NCI-H187 treated with DMSO at 0.1 percent for 48 hours (cell line): ENCODE measurements at places on chromosomes 5 and 9.

GRCh38 chr9:122058051-122058450 is 35.1 kb downstream of the TTLL11 start:
- DNase-seq = no peak

GRCh38 chr9:35729700-35730485 is 2.1 kb downstream of the TLN1 start:
- DNase-seq = no peak

GRCh38 chr5:20486826-20487225 is 498.8 kb upstream of the CDH18 start:
- no peak for DNase-seq

DNA sequence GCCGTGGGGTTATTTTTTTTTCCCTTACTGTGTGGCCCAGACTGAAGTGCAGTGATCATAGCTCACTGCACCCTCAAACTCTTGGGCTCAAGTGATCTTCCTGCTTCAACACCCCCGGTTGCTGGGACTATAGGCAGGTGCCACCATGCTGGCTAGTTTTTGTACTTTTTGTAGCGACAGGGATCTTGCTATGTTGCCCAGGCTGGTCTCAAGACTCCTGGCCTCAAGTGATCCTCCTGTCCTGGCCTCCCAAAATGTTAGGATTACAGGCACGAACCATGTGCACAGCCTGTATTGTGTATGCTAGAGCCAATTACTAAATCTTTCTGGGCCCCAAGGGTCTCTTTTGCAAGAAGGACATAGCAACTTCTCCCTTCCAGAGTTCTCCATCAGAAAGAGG is 23.1 kb downstream of the GALNT10 start:
- no peak for DNase-seq

DNA sequence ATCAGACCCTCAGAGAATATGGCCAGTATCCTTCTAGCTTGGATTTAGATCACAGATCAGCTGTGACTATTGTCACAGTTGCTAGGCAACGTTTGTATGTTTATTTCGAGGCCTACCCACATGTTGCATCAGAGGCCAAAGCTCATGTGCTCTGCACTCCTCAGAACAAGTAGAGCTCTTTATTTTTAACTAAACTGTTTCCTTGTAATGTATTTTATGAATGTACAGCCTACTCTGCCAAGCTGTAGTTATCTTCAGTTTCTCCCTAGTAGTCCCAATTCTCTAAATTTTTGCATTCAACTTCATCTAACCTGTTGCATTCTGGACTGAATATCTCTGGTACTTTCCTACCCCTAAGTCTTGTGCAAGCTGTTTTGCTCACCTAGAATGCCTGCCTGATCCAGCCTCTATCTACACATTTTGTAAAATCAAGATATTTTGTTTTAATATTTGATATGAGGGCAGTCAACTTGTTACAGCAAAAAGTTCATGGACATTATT is 52.8 kb downstream of the CAST start:
- no peak for DNase-seq

DNA sequence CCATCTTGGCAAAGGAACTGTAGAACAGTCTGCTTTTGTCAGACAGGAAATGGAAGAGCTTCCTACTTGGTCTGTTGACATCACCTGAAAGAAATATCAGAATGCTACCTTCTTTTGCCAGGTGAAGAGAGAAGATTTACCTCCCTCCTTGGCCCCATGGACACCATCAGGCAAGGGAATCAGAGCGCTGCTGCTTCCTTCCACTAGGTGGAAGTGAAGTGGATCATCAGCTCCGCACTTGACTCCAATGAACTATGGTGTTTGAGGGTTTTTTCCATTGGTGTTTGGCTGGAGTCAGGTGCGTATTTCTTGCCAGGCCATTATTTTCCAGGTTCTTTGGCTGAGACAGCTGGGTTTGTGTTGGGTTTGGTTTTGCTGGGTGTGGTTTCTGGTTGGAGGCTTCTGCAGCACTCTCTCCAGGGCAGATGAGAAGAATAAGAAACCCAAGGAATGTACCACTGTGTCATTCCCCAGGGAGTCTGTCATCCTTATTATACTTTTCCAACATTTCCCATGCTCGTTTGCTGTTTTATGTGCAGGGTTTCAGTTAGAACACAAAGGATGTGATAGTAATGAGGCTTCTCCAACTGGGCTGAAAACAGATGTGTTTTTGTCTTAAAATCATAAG is 12.4 kb downstream of the SPATA31E1 start:
- DNase-seq = no peak

DNA sequence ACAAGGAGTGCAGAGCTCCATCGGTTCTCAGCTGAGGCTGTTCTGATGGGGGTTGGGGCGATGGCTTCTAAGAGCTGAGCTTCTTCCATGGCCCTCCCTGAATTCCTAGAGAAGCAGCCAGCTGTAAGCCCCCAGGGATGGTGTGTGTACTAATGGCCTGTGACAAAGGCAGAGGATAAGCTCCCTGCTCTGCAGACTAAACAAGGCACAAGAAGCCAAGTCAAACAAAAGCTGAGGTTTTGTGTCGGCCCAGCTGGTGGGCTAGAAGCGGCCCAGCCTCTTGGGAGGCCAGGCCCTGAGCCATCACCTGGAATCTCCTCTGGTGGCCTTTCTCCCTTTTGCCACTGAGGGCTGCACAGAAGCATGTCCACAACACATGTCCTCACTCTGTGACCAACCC is 75.0 kb upstream of the XPA start:
- no peak for DNase-seq

GRCh38 chr9:117411547-117411946 is 3.3 kb downstream of the ASTN2 start:
- DNase-seq = no peak

DNA sequence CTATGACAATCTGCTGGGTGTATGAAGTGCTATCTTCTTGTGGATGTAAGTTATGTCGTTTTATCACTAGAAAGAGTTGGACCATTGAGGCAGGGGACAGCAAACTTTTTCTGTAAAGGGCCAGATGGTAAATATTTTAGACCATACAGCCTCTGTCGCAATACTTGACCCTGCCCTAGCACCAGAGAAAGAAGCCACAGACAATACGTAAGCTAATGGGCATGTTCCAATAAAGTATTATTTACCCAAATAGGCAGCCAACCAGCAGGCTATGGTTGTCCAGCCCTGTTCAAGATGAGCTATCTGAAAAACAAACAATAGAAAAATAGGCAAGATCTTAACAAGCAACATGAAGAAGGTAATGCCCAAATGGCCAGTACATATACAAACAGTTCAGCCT is 36.4 kb downstream of the MTX3 start:
- DNase-seq = no peak

- DNase-seq = peak; percentile 36
These were observed at the start of gene FAM53C for GRCh38 chr5:138337685-138338410. FAM53C (plus strand) TSS chr5:138338266; CDS start chr5:138341336, 3,070 bp downstream.

DNA sequence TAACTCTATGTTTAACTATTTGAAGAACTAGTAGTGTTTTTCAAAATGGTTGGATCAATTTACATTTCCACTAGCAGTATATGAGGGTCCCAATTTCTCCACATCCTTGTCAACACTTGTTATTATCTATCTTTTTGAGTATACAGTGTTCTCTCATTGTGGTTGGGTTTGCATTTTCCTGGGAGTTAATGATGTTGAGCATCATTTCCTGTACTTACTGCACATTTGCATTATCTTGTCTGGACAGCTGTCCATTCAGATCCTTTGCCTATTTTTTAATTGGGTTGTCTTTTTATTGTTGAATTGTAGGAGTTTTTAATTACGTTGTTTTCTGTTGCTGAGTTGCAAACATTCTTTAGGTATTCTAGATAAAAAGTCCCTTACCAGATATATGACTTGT is 103.4 kb upstream of the LRRTM2 start:
- no peak for DNase-seq

- DNase-seq = no peak
These were observed 170.8 kb downstream of the SGCD start for GRCh38 chr5:156497804-156498208.

DNA sequence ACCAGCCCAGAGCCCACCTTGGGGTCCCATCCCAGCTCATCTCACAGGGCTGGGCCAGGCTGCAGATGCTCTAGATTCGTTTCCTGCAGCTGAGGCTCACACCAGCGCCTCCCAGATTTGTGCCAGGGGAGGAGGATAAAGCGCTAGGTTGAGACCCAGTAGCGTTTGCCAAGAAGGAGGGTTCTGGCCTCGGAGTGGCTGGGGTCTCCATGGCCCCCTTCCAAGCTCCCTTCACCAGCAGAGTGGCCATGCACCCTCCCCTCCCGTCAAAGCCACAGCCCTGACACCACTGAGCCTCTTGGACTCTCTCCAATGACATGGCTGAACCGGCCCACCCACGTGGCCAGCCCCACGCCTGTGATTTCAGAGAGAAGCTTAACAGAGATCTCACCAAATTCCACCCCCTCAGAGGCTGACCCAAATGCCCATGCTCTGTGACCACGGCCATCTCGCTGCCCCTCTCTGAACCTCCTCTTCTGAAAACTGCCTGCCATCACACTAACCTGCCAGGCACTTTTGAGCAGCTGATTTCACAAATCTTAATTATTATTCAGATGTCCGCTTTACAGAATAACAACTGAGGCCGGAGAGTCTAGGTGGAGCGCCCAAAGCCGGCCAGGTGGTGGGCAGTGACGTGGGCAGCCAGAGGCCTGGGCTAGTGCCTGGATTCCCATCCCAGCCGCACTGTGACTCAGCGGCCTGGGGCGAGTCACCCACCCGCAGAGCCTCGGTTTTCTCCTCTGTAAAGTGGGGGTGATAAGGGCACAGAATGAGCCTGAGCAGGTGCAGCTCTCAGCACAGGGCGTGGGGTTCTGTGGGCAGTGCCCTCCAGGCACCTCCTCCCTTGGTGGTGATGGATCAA is 155.7 kb downstream of the C9orf50 start:
- no peak for DNase-seq

DNA sequence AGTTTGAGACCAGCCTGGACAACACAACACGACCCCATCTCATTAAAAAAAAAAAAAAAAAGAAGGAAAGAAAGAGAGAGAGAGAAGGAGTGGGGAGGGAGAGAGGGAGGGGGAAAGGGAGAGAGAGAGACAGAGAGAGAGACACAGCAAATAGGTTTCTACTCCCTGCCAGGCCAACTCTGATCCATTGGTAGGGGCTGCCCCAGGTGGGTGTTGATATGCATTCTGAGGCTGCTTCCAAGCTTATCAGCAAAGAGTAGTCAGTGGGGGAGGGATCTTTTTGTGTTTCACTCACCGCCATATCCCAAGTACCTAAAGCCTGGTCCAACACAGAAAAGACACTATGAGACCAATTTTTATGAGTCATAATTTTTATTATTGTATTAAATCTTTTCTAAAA is 57.0 kb upstream of the SAP30L start:
- no peak for DNase-seq

- DNase-seq = no peak
These were observed 57.0 kb downstream of the CFAP90 start for GRCh38 chr5:7793895-7794294.

- no peak for DNase-seq
These were observed 31.7 kb upstream of the CDKN2B start for GRCh38 chr9:22040760-22041159.

DNA sequence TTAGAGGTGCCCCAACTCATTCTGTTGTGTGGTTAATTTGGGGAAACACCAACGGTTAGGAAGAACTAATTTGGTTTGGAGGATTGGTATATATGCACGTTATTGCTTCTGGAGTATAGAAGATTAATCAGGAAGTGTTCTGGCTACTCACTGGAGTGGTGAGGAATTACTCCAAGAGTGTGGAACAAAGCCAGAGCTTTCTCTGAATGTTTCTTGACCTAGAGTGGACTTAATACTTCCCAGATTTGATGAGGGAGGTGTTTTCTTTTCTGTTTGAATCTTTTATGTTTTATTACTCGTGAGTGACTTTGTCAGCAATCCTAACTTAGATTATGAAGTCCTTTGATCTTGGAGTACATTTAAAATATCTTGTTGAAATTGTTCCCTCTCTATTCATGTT is 163.7 kb downstream of the MAN2A1 start:
- DNase-seq = no peak

DNA sequence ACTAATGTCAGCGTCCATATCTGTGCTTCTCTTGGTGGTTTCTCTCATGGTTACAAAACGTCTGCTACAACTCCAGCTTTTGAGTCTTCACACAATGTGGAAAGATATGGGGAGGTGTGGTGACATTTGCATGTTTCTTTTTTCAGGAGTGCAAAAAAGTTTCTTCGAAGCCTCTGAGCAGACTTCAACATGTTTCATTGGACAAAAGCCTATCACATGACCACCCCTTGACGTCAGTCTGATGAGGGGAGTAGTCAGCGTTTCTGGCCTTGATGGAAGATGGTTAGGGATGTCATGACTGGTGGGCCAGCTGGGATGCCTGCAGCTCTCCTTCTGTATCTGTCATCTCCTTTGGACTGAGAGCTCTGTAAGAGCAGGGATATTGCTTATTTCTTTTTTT is 61.4 kb downstream of the PTPDC1 start:
- no peak for DNase-seq

DNA sequence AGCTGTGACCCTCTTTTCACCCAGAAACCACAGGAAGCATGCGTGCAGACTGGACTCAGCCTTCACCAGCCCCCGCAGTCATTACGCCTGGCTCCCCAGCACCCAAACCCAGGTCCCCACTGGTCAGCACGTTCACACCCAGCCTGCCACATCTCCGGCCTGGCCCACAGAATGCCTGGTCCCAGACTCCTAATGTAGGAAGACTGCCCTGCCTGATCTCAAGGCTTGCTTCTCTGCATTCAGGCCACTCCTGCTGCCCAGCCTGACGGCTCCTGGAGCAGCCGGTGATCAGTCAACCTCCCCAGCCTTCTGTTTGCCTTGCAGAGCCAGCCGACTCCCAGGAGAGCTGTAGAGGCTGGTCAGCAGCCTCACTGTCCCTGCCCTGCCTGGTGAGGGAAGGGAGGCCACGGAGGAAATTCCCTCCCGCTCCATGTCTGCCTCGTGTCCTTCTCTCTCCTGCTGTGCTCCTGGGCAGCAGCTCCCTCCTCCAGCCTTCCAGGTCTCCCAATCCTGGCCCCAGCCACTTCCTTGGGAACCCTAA is 25.4 kb downstream of the ADAMTS2 start:
- no peak for DNase-seq

- DNase-seq = no peak
These were observed 24.0 kb upstream of the NDUFB6 start for GRCh38 chr9:32596936-32597335.

GRCh38 chr9:69472101-69472620 is 147.1 kb downstream of the ENTREP1 start:
- DNase-seq = no peak

- DNase-seq = no peak
These were observed 19.1 kb downstream of the DUSP1 start for GRCh38 chr5:172751761-172752510.

DNA sequence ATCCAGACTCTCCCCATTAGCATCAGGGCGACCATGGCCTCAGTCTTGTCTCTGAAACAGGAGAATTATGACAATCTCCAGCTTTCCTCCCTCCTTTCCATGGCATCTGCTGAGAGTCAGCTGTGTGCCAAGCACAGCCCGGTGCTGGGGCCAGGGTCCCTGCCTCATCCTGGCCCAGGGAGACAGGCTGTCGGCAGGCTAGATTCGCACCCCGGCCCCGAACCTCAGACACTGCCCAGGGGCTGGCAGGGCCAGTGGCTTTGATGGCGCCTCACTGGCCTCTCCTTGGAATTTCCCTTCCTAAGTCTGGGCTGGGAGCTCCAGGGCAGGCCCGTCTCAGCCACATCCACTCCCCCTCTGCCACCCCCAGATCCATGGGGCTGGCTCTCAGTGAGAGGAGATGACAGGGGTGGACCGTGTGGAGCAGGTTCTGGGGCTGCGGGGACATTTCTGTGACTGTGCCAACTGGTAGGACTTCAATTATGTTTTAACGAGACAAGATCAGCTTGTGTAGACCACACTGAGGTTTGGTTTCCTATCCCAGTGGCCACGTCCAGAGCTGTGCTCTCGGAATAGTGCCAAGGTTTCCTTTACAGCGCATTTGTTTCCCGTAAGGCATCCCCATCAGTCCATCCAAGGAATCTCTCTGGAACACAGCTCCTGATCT is 15.5 kb downstream of the FAM163B start:
- no peak for DNase-seq
